ENCODE measurements at places on chromosomes 13 and 19.

DNA sequence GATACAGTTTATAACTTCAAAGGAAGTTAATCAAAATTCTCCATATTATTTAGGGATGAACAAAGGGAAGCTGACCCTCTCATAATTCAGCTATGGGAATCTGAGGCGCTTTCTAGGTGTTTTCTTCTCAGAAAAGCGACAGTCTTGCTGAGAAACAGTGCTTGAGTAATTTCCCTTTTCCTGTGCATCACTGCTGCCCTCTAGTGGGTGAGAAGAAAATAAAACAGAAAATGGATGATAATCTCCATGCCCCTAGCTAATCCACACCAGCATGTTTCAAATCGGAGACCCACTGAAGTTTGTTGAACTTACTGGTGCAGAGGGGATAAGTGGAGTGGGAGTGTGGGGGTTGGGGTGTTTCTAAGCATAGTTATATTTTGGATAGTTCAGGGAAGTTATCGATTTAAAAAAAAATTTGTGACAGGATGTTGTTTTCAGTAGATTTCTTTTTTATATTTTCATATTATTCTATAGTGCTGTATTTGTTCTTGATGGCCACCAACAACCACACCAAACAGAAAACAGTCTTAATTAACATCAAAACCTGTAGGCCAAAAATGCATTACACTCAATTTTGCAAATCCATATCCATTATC, 21.4 kb downstream of the LCP1 start:
- DNase-seq, result peak; percentile 55

DNA sequence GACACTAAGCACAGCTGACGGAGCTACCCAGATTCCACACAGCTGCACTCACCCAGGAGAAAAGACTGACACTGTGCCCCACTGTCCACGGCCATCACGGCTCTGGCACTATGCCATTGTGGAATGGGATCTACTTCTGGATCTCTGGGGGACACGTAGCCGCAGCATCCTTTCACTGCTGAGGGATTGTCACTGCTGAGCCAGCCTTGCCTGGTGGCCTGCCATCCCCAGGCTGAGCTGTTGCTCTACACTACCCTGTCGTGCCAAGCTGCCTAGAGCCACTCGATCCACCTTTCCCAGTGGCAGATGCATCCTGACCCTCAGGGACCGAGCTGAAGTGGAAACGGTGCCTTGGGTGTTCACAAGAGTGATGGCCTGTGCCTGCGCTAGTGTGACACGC, 5.0 kb upstream of the LILRB5 start:
- no peak for DNase-seq

- no peak for DNase-seq
Measured at GRCh38 chr13:40644838-40645604, 21.4 kb downstream of the FOXO1 start.

GRCh38 chr13:65508338-65508737, 1721.8 kb downstream of the PCDH9 start:
- no peak for DNase-seq

GRCh38 chr19:16249826-16250404, 52.2 kb downstream of the AP1M1 start:
- DNase-seq, result no peak

- no peak for DNase-seq
Measured at GRCh38 chr13:41542281-41542680, 84.9 kb downstream of the RGCC start.

GRCh38 chr13:73385848-73386247, 327.0 kb downstream of the KLF5 start:
- DNase-seq, result no peak

DNA sequence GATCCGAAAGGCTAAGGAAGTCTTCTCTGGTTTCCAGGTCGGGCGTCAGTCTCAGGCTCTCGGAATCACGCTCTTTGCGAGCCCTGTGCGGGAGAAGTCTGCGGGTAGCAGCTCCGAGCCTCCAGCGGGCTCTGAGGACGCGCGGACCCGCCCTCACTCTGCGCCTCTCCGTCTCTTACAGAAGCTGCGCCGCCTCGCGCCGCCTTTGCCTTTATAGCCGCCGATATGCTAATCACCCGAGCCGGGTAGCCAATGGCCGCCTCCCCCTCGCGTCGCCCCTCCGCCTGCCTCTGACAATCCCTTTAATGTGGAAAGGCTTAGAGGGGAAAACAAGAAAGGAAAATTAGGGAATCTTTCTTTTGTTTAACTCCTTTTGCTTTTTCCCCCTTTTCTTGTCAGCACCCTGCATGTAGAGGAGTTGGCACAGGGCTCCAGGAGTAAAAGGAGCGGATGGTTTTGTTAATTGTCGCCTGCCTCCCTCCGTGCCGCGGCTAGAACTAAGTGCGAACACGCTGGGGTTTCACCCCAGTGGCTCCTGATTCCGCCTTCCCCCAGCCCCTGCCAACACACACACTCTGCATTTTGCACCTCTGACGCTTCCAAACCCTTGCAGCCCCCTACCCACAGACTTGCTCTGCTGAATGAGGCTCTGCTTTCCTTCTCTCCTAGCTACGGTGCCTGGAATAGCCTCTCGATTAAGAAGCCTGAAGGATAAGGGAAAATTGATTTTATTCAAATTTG, at the start of gene PCDH8:
Gene PCDH8, minus strand, starts transcription at position 186 of the 741 bp plus-strand sequence. CDS start 204 bp downstream, outside the sequence.
- peak; percentile 87 for DNase-seq

DNA sequence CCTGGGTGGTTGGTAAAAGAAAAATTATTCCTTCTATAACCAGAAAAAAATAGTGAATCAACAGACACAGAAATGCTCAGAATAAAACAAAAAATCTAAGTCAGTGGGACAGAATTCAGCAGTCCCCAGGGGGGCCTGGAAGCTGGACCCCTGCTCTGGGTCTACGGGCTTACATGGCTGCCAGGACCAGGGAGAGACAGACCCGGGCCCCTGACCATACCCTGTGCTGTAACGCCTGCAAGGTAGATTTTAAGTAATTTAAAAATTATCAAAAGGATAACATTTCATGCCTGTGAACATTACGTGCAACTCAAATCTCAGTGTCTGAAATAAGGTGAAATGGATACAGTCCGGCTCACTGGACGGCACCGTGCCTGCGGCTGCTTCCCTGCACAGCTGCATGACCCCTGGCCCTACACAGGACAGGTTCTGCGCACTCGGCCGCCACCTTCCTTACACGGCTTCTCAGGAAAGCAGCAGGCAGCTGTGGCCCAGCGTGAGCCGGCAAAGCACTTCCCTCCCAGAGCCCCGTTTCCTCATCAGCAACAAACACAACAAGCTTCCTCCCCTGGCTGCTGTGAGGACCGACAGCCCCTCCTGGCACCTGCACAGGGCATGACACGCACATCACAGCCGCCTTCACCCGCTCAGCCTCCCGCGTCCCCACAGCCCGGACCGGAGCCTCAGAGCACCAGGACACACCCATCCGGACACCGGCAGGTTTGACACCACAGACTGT, 22.2 kb downstream of the RASA3 start:
- no peak for DNase-seq

DNA sequence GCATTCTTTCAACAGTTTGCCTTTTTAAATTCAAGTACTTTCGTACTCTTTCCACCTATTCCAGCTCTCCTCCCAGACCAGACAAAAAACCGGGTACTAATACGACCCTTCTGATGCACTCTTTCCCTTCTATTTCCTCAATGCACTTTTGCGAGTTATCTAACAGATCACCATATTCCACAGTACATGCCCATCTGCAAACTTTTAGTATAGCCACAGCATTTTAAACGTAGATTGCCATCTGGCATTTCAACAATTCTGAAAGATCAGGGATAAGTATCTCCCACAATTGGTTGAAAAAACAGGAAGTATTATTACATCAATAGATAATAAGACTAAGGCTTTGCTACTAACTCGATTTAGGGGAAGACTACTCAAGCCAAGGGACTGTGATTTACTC, 31.5 kb downstream of the RBM26 start:
- DNase-seq, result no peak

GRCh38 chr13:51921790-51922740, 60.3 kb downstream of the CCDC70 start:
- no peak for DNase-seq

GRCh38 chr19:41428481-41428859, 1.3 kb upstream of the B3GNT8 start:
- DNase-seq, result no peak

Data from NCI-H1694 treated with DMSO at 0.1 percent for 48 hours (cell line).